ENCODE measurements at places on chromosomes 6 and 20.
A peak's percentile ranks its signal among the peaks of the same experiment; 100 is the strongest.

DNA sequence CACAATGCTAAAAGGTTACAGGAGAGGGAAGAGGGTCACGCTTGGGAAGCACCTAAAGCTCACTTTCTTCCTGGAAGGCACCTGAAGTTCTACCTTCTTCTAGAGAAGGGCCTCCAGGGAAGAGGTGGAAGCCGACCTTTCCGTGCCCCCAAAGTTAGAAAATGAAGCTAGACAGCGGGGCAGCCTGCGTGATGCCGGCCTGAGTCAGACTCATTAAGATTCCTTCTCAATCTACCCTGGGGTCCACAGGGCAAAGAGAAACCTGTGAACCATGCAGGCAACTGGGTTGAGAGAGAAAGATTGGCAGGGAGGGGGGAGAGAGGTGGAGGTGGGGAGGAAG, 54.8 kb upstream of the CCDC167 start:
- no peak for DNase-seq

DNA sequence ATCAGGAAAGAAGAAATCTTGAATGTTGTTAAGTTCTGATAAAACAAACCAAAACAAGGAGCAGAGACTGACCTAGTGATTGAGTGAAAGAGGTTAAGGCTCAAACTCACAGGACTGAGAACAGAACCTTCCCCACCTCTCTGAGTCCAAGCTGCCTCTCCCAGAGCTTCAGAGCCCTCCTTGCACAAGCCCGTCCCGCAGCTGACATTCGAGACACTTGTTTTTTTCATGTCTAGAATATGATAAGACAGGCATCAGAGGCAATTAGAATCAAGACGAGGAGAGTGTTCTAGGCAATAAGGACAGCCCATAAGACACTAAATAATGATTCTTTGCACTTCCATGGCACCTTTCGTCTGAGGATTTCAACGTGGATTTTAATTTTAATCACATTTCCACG, 140.6 kb downstream of the PXDC1 start:
- no peak for DNase-seq

GRCh38 chr6:49913636-49914375, 47.5 kb upstream of the CRISP1 start:
- DNase-seq, result no peak

DNA sequence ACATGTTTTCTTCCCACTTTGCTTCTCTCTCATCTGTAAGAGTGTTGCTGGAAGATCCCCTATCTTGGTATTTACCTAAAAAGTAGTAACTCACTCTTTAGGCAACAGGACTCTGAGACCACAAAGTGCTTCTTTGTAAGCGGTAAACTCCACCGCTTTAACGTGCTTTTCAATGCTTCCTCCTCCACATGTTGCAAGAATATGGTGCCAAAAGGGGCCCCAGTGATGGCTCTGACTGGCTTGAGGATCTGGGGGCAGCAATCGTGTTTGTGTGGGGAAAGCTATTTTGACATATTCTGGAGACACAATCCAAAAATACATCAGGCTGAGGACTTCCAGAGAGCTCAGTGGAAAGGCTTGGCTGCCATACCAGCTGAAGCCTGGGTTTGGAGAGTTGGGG, 12.4 kb upstream of the CPNE5 start:
- DNase-seq, result no peak

DNA sequence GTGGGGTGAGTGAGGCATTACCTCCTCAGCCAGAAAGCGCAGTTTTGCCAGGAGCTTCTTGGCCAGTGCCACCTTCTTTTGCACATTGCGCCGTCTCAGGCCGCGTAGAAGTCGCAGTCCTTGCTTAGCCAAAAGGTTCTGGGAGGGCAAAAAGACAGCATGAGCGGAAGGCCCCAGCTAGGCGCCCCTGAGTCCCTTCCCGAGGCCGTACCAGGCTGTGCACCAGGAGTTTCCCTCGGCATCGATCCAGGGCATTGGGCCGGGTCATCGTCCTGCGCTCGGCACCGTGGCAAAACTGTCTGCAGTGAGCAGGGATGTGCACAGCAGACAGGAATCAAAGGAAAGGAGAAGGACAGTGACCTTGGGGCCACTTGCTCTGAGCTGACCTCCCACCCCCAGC, 20.2 kb upstream of the SPAG4 start:
- peak; percentile 24 for DNase-seq

- peak; percentile 68 for DNase-seq
Observed at GRCh38 chr6:15399641-15400470, 154.0 kb downstream of the JARID2 start.

- no peak for DNase-seq
Observed at GRCh38 chr6:38173909-38174308, 354.4 kb downstream of the ZFAND3 start.

- no peak for DNase-seq
Observed at GRCh38 chr20:63327231-63327745, 33.9 kb downstream of the CHRNA4 start.

DNA sequence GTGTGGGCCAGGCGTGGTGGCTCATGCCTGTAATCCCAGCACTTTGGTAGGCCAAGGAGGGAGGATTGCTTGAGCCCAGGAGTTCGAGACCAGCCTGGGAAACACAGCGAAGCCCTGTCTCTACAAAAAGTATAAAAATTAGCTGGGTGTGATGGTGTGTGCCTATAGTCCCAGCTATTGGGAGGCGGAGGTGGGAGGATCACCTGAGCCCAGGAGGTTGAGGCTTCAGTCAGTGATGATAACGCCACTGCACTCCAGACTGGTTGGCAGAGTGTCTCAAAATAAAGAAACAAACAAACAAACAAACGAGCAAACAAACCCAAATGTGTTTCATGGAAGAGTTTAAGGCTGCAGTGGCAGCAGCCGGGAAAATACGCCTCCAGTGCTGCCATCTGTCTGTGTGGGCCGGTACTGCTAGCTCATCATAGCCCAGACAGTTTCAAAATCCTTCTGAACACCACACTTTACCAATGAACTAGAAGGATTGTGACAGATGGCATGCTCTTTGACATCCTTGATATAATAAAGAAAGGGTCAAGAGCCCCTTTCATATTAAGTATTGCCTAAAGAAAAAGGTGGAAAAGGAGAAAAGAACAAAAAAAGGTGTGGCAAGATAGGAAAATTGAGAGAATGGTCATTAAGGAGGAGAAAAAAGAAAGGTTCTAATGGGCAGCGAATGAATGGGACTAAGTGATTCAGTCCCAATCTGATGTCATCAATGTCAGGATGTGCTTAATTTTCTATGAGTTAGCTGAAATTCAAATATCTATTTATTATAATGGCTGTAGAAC, 298.6 kb downstream of the SYNE1 start:
- DNase-seq, result no peak

GRCh38 chr6:24702720-24703282, 16.2 kb downstream of the C6orf62 start:
- DNase-seq, result no peak

DNA sequence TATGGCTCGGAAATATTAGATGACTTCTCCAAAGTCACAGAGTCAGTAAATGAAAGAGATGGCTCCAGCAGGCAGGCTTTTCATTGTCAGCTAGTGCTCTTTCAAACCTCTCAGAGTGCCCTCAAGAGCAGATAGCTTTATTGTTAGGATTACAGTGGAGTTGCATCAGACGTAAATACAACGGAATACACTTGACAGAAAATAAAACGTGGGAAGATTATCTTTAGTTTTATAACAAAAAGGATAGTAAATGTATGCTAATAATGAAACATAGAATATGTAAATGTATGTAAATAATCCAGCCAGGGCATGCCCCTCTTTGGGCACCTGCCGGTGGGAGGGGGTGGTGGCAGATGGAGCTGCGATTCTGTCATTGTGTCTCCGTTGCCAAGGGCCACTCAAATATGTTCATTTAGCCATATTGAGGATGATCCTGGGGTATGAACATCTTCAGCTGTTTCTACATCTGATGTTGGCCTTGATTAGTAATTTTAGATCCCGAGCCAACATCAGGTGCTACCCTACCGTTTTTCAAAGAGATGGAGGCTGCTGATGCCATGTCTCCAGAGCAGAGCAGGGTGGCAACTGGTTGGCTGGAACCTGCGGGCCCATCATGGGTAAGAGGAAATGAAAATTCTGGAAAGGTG, 358.3 kb upstream of the SULF2 start:
- no peak for DNase-seq

DNA sequence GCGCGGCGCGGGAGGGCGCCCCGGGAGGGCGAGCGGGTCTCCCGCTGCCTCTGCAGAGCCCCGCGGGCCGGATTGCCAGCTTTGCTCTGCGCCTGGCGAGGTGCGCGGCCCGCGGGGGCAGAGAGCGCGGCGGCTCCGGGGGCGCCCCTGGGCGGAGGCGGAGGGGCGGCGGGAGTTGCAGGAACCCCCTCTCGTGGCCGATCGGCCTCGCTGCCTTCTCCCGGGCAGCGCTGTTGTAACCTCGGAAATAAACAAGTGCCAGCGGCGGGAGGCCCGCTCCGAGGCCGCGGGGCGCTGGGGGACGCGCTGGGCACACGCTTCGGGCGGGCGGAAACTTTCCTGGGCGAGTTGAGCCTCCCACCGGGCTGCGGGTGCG, 1.2 kb downstream of the CDH4 start:
- no peak for DNase-seq

DNA sequence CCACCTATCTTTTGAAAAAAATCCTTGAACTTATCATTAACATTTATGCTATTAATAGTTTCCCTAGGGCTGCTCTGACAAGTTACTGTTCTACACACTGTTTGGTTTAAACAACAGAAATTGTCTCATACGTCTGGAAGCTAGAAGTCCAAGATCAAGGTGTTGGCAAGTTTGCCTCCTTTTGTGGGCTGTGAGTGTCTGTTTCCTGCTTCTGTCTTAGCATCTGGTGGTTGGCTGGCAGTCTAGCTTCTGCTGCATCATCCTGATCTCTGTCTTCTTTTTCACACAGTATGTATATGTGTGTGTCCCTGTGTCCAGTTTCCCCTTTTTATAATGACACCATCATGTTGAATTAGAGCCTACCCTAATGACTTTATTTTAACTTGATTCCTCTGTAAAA, 154.8 kb downstream of the RPS12 start:
- no peak for DNase-seq

DNA sequence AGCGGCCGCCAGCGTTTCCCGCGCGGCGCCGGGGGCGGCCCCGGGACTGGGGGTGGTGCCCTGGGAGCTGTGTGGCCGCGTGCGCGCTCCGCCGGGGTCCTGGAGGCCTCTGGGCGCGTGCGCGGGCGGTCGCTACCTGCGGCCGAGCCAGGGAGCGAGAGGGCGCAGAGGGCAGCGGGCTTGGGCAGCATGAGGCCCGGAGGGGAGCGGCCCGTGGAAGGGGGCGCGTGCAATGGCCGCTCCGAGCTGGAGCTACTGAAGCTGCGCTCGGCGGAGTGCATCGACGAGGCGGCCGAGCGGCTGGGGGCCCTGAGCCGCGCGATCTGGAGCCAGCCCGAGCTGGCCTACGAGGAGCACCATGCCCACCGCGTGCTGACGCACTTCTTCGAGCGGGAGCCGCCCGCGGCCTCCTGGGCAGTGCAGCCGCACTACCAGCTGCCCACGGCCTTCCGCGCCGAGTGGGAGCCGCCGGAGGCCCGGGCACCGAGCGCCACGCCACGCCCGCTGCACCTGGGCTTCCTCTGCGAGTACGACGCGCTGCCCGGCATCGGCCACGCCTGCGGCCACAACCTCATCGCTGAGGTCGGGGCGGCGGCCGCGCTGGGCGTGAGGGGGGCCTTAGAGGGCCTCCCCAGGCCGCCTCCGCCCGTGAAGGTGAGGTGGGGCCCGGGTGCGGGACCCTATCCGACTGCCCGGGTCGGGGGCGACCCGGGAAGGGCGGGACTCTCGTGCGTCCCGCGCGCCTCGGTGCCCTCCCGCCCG, at the start of gene PM20D2:
PM20D2 (plus strand) TSS at position 100 of the 762 bp plus-strand sequence; CDS start at position 190, 90 bp downstream.
- DNase-seq, result peak; percentile 81

GRCh38 chr6:143370812-143371370, 79.6 kb downstream of the ADAT2 start:
- DNase-seq, result no peak

DNA sequence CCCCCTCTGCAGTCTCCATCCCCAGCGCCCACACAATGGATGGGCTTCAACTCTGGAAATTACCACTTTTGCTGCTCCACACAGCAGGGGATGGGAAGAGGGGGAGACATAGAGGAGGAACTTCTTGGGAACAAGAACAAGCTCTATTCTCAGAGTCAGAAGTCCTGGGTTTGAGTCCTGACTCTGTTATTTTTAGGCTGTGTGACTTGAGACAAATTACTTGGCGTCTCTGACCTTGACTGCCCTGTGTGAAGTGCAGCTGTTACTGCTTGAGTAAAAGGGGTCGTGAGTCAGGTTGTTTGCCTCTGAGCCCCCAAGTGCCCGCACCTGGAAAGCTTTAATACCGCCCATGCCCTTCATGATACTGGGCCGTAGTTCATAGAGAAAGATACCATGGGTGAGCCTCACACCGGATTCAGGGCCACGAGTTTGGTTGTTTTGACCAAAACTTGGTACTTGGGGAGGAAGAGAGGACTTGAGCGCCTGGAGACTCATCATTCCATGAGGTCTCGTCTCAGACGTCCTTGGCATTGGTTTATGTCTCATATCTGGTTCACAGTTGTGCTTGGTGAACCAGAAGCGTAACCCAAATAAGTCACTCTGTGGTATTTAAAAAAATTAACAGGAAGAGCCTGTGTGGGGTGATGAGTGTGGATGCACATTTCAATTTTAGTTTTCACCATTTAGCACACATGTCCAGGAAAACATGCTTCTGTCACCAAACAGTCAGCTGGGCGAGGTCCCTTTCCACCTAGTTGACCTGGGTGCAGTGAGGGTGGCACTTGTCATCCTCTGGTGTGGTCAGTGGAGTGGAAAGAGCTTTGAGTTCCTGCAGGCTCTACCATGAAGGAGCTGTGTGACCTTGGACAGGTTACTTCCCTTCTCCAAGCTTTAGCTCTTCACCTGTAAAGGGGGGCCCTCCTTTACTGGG, 75.6 kb downstream of the CDC5L start:
- DNase-seq, result no peak

GRCh38 chr20:38671701-38672292, 52.5 kb upstream of the SLC32A1 start:
- DNase-seq, result no peak

- no peak for DNase-seq
Observed at GRCh38 chr20:32541323-32542258, 43.5 kb downstream of the NOL4L start.

DNA sequence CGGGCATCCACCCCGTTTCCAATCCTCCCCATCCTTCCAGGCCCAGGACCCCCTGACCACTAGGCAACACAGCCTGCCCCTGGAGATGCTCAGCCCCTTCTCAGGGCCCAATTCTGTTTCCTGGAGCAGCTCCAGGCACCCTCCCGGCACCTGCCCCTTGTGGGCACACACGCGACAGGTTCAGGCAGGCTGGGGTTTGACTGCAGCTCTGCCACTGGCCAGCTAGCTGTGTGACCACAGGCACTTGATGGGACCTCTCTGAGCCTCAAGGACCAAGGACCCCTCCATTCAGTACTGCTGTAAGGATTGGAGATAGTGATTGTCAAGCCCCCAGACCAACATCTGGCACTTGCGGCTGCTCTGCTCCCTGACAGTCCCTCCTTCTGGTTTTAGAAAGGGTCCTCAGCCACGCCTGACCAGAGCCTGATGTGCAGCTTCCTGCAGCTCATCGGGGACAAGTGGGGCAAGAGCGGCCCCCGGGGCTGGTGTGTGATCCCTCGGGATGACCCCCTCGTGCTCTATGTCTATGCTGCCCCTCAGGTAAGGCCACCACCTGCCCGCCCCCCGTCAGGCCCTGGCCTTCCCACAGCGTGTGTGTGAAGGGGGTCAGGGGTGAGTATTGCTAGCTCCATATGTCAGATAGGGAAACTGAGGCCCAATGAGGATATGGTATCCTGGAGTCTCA, 21.7 kb downstream of the FGD2 start:
- DNase-seq, result no peak

- no peak for DNase-seq
Observed at GRCh38 chr20:13739731-13740649, 44.7 kb downstream of the ESF1 start.

Data from mucosa of descending colon (tissue), 3 donors.